PC-3 (cell line): ENCODE measurements at places on chromosomes 2 and 18. TPM values are rescaled to one million over a fixed set of nuclear protein-coding genes. Genes with fewer than 3 reads are reported as not detected.

GRCh38 chr2:197219636-197220035, 90.9 kb downstream of the ANKRD44 start:
- no peak for DNase-seq

GRCh38 chr2:108630567-108631405, 88.5 kb upstream of the RANBP2 start:
- peak; percentile 44 for DNase-seq

GRCh38 chr2:177044671-177045070, 167.9 kb upstream of the HNRNPA3 start:
- no peak for DNase-seq

EPB41L5 gene
- 11.7 and 14.0 TPM in 2 replicates for total RNA-seq

DNA sequence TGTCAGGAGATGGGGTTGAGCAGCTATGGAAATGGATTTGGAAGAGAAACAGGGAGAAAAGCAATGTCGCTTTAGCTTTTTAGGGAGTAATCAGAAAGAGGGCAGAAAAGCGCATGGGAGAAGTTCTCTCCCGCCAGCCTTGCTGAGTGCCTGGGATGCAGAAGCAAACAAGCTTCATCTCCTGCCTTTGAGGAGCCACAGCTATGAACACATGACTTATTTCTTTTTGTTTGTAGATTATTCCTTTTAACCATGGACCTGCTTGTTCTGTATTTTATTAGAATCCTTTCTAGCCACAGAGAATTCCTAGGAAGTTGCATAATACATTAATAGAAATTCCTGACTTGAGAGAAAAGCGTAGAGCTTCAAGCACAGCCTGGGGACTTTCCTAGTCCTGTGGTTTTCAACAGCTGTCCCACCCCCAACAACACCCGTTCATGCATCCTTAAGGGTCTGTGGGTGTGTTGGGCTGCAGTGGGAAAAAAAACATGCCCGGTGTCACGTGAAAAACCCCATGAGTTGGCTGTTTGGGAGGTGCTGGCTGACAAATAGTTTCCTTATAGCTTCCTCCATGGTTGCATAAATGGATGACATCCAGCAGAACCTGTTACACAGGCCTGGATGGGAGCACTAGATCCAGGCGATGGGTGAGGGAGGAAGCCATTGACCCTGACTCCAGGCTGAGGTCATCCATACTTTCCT, 14.9 kb downstream of the SLC9A4 start:
- DNase-seq, result peak; percentile 95

- DNase-seq, result no peak
Measured at GRCh38 chr2:239790721-239791120, 234.4 kb downstream of the NDUFA10 start.

SERPINB10 gene
- total RNA-seq, result 0.69 TPM in 1 of 2 replicates, not detected in the other

DNA sequence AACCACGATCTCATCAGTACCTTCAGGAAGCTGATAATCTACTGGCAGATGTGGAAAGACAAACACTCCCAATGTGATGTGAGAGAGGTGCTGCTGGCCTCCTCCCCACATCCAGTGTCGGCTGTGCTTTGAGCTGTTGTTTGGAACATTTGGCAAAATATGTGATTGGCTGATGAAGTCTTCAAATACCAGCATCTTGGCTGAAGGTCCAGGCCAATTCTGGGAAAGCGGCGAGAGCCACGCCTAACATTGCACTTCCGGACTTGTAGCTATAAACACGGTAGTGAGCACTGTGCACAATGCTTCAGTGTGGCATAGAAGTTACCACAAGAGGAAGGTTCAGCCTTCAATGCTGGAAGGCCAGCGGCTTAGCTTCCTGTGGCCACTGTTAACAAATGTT, 198.8 kb downstream of the DCDC2C start:
- DNase-seq, result no peak

DNA sequence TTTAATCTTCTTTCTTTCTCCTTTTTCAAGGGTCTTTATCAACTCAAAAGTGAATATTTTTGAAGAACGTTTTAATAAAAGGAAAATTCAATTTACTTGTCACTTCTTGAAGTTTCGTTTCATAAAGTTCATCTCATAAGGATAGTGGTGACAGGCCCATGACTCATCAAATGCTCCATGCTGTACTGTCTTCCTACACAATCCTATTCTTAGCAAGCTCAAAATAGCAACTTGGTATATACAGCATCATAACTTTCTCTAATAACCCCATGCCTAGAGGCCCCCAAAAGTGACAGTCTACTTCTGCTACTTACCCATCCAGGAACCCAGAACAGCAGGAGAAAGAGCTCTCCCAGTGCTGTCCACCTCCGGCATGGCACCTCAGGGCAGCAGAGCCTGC, 7.7 kb downstream of the FBXO15 start:
- peak; percentile 60 for DNase-seq

- DNase-seq, result peak; percentile 34
Measured at GRCh38 chr18:47754311-47755101, 176.0 kb downstream of the SMAD2 start.

- DNase-seq, result no peak
Measured at GRCh38 chr18:2910261-2910660, 63.5 kb downstream of the EMILIN2 start.

UGT1A6 gene
- total RNA-seq, result 2.0 and 2.2 TPM in 2 replicates

POTEI gene
- not detected in 2 replicates for total RNA-seq

DNA sequence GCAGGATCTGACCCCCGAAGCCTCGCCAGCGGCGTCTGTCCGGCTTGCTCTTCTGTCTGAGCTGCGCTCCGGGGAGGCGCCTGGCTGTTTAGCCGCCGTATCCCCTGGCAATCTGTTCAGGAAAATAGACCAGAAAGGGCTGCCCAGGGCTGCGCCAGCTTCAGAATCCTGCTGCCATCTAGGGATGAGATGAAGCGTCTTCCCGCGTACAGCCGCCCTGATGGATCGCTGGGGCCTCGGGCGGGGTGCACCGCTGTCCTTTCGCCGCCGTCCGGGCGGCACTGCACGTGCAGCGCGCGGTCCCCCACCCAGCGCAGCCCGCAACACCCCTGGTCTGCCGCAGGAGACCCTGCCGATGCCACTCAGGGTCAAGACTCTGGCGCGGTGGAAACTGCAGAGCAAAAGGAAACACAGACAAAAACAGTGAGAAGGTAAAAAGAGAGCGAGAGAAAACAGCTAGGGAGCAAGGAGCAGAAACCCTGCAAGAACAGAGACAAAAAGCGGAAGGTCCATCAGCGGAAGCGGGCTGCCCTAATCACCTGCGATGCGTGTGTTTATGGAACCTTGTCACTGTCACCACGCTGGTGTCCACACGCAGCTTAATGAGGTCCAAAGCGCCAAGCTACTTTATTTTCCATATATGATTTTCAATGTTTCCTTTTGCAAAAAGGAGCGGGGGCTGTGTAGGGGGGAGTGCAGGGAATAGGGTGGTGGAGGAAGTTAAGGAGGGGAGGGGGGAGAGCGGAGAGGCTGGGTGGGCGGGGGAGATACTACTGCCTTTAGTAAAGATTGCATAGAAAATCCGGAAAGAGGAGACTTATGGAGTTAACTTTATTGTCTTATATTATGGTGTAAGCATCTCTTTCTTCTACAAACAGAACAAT, 2113.3 kb upstream of the PIK3C3 start:
- DNase-seq, result peak; percentile 35

DNA sequence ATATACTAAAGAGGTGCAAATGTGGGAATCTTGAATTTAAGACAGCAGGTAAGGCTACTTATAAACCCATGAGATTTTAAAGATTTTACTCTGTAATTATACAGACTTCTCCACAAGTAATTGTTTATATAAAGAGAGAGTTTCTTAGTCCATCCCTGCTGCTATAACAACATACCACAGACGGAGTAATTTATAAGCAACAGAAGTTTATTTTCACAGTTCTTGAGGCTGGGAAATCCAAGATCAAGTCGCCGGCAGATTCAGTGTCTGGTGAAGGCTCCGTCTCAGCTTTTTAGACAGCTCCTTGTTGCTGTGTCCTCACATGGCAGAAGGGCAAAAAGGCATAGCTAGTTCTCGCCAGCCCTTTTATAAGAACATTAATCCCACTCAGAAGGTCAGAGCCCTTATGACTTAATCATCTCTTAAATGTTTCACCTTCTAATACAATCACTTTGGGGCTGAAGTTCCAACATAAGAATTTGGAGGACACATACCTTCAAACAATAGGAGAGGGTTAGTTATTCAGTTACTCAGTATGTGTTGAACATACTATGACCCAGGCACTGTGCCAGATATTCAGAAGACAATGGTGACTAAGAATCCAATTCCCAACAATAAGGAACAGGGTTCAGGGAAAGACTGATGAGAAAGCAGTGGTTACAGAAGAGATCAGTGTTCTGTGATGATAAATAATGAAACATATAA, 466.0 kb downstream of the RIT2 start:
- DNase-seq, result no peak

GALNT14 gene
- 10.2 and 12.7 TPM in 2 replicates for total RNA-seq

DNA sequence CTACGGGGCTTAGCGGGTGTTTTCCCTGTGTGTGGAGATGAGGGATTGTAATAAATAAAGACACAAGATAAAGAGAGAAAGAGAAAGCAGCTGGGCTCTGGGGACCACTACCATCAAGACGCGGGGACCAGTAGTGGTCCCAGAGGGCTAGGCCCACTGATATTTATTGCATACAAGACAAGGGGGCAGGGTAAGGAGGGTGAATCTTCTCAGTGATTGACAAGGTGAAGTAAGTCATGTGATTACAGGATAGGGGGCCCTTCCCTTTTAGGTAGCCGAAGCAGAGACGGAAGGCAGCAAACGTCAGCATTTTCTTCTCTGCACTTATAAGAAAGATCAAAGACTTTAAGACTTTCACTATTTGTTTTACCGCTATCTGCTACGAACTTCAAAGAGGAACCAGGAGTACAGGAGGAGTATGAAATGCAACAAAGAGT, 4.5 kb upstream of the GAL3ST2 start:
- DNase-seq, result no peak

GRCh38 chr2:107511970-107512789, 314.5 kb upstream of the RGPD4 start:
- DNase-seq, result no peak

LOXL3 gene
- total RNA-seq, result 5.8 and 12.4 TPM in 2 replicates

GAD1 gene
- total RNA-seq, result 10.6 and 16.5 TPM in 2 replicates

KIF1A gene
- total RNA-seq, result 0.40 TPM in 1 of 2 replicates, not detected in the other

- DNase-seq, result peak; percentile 77
Measured at GRCh38 chr2:64607381-64608304, 46.1 kb downstream of the SERTAD2 start.

GRCh38 chr18:21040466-21040865, 71.1 kb downstream of the ROCK1 start:
- DNase-seq, result no peak

- no peak for DNase-seq
Measured at GRCh38 chr18:51789871-51790270, 550.1 kb upstream of the DCC start.

- DNase-seq, result no peak
Measured at GRCh38 chr2:27175330-27175729, 26.5 kb downstream of the TCF23 start.

DNA sequence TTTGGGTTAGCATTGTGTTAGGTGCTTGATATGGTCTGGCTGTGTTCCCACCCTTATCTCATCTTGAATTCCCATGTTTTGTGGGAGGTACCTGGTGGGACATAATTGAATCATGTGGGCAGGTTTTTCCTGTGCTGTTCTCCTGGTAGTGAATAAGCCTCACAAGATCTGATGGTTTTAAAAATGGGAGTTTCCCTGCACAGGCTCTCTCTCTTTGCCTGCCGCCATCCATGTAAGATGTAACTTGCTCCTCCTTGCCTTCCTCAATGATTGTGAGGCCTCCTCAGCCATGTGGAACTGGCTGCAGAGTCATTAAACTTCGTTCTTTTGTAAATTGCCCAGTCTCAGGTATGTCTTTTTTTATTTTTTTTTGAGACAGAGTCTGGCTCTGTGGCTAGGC, 2.8 kb downstream of the MSH2 start:
- DNase-seq, result no peak

TUBB8B gene
- total RNA-seq, result not detected in 2 replicates

- no peak for DNase-seq
Measured at GRCh38 chr2:57084697-57085281, 901.0 kb downstream of the CCDC85A start.

GRCh38 chr2:524442-524841, 152.8 kb downstream of the TMEM18 start:
- DNase-seq, result peak; percentile 49

GRCh38 chr18:8283891-8284585, 325.2 kb upstream of the RAB12 start:
- peak; percentile 55 for DNase-seq

DNA sequence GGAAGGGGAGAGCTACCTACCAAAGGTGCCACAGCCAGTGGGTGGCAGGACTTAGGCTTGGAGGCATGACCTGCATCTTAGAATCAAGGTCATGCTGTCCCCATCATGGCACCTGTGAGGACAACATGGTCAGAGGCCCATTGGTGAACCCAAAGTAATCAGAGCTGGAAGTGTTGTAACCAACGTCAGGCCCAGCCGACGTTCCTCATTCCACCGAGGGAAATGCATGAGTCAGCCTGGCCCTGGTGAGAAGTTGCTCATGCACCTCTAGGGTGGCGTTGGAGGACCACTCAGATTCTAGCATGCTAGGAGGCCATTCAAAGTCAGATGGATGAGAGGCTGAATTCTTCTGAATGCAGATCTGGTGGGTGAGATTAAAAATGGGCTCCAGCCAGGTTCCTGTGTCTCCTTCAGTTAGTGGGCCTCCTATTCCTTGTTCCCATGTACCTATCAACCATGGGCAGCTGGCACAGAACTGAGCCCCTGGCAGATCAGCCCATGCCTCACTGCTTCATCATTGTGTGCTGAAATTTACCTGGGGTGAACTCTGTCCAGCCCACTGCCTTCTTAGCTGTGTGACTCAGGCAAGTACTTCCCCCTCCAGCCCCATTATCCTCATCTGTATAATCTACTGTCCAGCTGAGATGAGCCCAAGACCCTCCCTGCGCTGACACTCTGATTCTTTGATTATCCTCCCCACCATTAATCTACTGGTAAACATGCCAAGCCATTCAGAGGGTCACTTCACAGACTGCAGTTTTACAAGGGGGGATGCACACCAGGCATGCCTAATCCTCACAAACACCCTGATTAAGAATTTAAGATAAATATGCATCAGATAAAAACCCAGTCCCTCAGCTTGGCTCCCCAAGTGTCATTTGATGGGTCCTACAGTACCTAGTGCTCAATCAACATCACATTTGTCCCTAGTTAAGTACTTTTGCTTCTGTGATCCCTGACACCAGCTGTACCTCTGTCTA, 14.0 kb downstream of the SLC14A2 start:
- peak; percentile 4 for DNase-seq

- DNase-seq, result no peak
Measured at GRCh38 chr2:207283356-207283755, 117.6 kb upstream of the KLF7 start.

GRCh38 chr18:79775441-79776221, 22.1 kb upstream of the KCNG2 start:
- DNase-seq, result no peak

DNA sequence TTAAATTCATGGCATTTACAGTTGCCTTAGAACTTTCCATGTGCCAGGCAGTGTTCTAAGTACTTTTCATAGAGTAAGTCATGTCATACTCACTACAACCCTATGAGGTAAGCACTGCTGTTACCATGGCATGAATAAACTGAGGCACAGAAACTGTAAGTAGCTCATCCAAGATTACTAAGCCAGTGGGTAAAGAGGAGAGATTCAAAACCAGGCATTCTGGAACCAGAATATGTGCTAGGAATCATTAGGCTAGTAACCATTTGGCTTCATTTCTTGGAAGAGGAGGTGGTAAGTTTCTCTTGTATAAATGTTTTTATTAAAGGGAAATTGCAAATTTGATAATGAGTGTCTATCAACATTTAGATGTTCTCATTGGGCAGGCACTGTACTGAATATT, 35.1 kb downstream of the SOX11 start:
- DNase-seq, result no peak
